ENCODE measurements at places on chromosomes 3 and 15. TPM values are rescaled to one million over a fixed set of nuclear protein-coding genes. Genes with fewer than 3 reads are reported as not detected.

SLCO2A1 gene
- not detected for total RNA-seq

KCNAB1 gene
- total RNA-seq, result not detected

MAGEL2 gene
- total RNA-seq, result not detected

RYR3 gene
- not detected for total RNA-seq

CAMKV gene
- total RNA-seq, result not detected

C3orf85 gene
- not detected for total RNA-seq

DNA sequence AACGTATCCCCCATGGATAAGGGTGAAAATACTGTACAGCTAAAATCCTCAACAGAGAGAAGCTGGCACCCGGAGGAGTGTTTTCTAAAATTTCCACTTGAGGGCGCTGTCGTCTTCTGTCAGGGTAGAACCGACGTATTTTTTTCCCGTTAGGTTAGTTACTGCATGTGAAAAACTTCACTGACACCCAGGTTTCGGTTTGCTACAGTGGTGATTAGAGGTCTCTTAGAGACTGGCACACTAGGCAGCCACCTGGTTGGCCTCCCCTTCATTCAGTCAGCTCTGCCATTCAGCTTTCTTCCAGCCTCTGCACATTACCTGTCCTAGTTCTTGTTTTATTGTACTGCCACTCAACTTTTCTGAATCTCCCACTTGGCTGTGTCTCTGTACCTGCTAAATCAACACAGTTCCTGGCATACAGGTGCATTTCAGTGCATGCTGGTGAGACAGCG, 18.4 kb downstream of the CCK start:
- DNase-seq, result peak; percentile 60
- peaks cover 26% of the 10 kb centered on the region for H3K27me3 ChIP-seq
- peaks cover 8% of the 10 kb centered on the region for H3K4me1 ChIP-seq
- H3K27ac ChIP-seq, result no peak overlapping the region
- peak overlapping the region; percentile 7 for H3K4me3 ChIP-seq
- no peaks in the 10 kb centered on the region for H3K36me3 ChIP-seq

DNA sequence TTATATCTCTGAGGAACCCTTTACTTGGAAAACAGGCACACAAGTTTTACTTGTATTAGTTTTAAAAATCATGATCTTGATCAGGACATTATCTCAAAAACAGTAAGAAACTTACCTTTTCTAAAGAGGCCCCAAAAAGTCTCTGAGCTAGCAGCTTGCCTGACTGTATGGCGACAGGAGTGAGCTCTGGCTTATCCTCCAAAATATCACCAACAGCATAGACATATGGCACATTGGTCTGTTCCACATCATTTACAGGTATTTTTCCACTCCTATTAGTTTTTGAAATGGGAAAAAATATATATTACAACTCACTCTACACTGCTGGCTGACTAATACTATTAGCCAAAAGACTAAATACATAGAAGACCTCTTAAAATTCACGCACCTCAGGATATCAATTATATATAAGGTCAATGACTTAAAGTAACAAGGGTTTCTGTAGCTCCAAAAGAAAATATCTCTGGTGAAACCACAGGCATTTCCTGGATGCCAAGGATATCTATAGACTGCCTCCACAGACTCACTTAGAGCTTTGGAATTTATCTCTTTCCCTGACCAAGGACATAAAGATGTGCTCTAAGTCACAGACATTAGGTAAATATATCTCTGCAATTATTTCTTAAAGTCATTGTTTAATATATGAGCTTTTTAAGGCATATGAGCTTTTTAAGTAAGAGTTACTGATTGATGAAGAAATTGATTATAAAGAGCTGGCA, 33.1 kb downstream of the TXNRD3 start:
- H3K36me3 ChIP-seq, result peaks cover 5% of the 10 kb centered on the region
- H3K27ac ChIP-seq, result no peak overlapping the region
- H3K4me3 ChIP-seq, result no peak overlapping the region

GRCh38 chr3:172449466-172450149, 1.4 kb upstream of the GHSR start:
- peak; percentile 64 for DNase-seq
- peaks cover 31% of the 10 kb centered on the region for H3K4me1 ChIP-seq
- H3K27ac ChIP-seq, result no peak overlapping the region
- H3K4me3 ChIP-seq, result peak overlapping the region; percentile 38

DNA sequence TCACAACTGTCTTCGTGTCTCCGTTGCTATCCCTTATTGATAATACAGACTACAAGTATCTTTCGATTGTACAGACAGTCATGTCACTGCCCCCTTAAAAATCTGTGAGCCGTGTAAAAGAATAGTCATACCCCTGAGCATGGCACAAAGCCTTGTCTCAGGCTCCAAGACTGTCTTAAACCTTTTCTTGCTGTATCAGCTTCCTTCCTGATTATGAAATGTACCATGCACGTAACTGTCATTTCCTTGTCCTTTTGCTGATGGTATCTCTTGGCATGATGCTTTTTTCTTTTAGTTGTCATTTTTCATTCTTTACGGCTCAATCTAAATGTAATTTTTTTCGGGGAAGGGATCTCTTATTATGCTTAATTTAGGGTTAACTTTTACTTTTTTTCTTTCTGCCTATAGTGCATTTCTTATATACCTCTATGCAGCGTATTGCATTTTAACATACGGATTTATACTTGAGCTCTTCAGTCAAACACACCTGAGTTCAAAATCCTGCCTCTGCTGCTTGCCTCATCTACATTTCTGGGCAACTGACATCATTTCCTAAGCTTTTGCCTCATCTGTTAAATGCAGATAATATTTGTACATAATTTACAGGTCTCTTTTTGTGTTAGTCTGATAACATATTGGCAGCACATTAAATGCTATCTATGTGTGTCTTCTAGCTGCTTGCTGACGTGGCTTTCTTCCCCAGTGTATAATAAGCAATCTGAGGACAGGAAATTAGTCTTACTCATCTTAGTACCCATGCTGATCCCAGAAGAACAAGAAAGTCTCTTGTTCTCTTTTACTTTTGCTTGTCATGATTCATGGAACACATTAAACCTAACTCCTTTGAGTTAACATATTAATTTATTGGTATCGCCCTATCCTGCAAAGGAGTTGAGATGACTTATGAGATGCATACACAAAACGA, 57.3 kb downstream of the ROBO2 start:
- H3K27ac ChIP-seq, result no peak overlapping the region
- no peaks in the 10 kb centered on the region for H3K27me3 ChIP-seq
- H3K4me3 ChIP-seq, result no peak overlapping the region
- no peak for DNase-seq

DNA sequence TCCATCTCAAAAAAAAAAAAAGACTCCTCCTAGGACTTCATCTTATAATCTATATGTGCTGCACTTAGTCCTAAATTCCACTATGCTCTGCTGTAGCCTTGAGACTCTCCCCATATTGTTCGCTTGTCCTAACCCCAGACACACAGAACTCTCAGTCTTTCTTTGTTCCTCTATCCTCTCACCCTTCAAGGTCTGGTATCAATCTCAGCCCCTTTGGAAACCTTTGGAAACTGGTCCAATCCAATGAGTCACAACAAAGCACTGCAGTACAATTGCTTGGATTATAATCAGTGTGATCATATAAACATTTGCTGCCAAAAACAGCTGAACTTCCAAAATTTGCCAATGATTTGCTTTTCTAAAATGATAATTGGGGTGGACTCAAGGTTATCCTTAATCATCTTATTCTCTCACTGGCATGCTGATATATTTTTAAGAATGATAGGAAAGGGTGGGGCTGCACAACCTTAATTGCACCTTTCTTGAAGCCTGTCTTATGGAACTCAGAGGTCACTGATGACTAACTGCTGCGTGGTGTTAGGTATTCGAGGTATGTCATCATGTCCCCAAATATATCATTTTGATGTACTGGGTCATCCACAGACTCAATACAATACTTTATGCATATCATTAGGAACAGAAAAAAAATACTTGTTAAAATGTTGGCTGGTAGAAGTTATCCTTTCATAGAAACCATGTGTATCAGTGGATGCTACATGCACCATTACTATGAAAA, 756.7 kb downstream of the NR2F2 start:
- no peak overlapping the region for H3K27ac ChIP-seq
- H3K27me3 ChIP-seq, result no peaks in the 10 kb centered on the region
- H3K4me3 ChIP-seq, result no peak overlapping the region
- no peaks in the 10 kb centered on the region for H3K36me3 ChIP-seq

- DNase-seq, result no peak
- no peak overlapping the region for H3K4me3 ChIP-seq
- peaks cover 2% of the 10 kb centered on the region for H3K4me1 ChIP-seq
- H3K27ac ChIP-seq, result no peak overlapping the region
- H3K27me3 ChIP-seq, result peaks cover 31% of the 10 kb centered on the region
Observed at GRCh38 chr15:72178976-72179585, 18.5 kb downstream of the GRAMD2A start.

- DNase-seq, result no peak
- H3K4me1 ChIP-seq, result no peaks in the 10 kb centered on the region
- no peak overlapping the region for H3K27ac ChIP-seq
- H3K27me3 ChIP-seq, result peaks cover 10% of the 10 kb centered on the region
Observed at GRCh38 chr3:142929109-142929508, 34.4 kb downstream of the PAQR9 start.

DNA sequence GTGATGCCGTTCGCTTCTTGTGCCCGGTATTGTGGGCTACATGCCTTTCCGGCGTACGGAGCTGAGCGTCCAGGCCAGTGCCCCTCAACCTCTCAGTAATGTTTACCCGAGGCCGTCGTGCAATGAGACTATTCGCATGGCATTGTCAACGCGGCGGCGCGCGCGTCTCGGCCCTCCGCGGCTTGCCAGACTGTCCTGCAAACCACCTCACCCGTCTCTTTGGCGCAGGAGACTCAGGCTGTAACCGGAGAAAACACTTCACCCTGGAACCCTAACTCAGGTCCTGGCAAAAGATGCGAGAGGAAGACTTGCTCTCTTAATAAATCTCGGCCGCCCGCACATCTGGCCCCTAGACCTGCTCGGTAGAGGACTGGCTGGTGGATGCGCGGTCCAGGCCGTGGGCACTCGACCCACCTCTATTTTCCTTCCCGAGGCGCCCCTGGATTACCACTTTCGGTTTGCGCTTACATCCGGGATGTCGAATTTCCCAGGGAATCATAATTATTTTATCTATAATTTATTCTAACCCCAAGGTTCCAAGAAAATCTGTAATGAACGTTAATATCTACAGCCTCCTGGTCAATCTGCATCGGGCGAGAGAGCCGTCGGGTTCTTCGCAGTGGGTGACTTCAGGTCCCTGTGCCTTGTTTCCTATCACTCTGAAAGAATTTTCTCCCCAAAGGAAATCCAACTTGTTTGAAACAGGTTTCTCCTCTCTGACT, 71.8 kb upstream of the POLG start:
- peaks cover 29% of the 10 kb centered on the region for H3K4me1 ChIP-seq
- peak; percentile 37 for DNase-seq
- H3K4me3 ChIP-seq, result peak overlapping the region; percentile 51
- peaks cover 2% of the 10 kb centered on the region for H3K36me3 ChIP-seq
- H3K27me3 ChIP-seq, result peaks cover 96% of the 10 kb centered on the region

- no peak overlapping the region for H3K4me3 ChIP-seq
- peaks cover 5% of the 10 kb centered on the region for H3K36me3 ChIP-seq
- H3K4me1 ChIP-seq, result peaks cover 10% of the 10 kb centered on the region
- H3K27me3 ChIP-seq, result no peaks in the 10 kb centered on the region
- no peak for DNase-seq
Observed at GRCh38 chr3:177618873-177619733, 421.8 kb upstream of the TBL1XR1 start.

DNA sequence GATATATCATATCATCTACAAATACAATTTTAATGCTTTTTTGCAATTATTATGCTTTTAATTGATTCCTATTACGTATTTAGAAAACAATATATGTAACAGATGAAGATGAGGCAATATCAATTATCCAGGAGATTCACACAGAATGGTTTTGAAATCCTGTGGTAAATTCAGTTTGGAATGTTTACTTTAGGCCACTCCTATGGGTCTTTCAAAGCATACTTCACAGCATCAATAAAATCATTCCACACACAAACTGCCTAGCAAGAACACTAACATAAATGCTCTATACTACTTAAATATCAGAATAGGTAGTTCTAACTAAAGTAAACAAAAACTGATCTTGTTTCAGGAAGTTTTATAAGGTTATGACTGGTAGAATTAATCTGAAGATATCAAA, 90.5 kb downstream of the FAM227B start:
- no peak for DNase-seq
- H3K27ac ChIP-seq, result no peak overlapping the region
- H3K27me3 ChIP-seq, result peaks cover 2% of the 10 kb centered on the region
- no peak overlapping the region for H3K4me3 ChIP-seq

Data from activated naive CD8-positive, alpha-beta T cell treated with anti-CD3 and anti-CD28 coated beads, Interleukin-2, amount 10 ng/mL, durations not matched to agents 7 days and 5 days (primary cell).